ENCODE measurements at places on chromosomes 7 and 10.

GRCh38 chr10:101778781-101779543 is 3.0 kb upstream of the FGF8 start:
- DNase-seq = no peak

DNA sequence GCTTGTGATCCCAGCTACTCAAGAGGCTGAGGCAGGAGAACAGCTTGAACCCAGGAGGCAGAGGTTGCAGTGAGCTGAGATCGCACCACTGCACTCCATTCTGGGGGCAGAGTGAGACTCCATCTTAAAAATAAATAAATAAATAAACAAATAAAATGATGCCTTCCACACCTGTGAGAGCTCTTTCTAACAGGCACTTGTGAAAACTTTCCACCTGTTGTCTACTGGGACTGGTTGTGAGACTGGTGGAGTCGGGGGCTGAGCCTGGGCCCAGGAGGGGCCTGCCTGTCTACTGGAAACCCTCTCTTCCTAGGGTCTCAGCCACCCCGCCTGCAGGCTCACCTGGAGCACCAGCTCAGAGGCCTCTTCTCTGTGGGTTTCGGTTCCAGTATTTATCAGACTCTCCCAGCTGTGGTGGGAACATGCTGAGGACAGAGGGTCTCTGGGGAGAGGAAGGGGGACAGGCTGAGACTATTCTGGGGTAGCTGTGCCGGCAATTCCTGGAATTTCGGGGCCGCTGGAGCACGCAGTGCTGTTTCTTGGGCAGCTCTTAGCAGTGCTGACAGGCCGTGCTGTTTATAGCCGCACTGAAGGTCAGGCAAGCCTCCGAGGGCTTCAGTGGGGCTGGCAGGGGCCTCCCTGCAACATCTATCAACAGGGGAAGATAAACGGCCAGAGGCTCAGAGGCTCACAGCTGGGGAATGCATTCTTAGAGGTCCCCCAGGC is 3.8 kb downstream of the LDB3 start:
- no peak for DNase-seq

DNA sequence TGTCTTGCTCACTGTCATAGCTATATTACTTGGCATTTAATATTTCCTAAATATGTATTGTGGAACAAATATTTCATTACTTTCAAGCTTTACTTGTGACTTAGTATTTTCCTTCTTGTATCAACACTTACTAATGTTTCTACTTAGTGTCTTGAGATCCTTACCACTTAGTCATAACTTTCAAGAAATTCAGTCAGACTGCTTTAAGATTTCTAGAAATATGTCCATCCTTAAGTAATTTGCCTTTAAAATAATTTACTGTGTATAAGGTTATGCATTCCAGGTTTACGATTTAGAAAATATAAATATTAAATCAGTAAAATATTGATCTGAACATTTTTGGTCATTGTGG is 87.3 kb upstream of the CSTF2T start:
- DNase-seq = no peak

DNA sequence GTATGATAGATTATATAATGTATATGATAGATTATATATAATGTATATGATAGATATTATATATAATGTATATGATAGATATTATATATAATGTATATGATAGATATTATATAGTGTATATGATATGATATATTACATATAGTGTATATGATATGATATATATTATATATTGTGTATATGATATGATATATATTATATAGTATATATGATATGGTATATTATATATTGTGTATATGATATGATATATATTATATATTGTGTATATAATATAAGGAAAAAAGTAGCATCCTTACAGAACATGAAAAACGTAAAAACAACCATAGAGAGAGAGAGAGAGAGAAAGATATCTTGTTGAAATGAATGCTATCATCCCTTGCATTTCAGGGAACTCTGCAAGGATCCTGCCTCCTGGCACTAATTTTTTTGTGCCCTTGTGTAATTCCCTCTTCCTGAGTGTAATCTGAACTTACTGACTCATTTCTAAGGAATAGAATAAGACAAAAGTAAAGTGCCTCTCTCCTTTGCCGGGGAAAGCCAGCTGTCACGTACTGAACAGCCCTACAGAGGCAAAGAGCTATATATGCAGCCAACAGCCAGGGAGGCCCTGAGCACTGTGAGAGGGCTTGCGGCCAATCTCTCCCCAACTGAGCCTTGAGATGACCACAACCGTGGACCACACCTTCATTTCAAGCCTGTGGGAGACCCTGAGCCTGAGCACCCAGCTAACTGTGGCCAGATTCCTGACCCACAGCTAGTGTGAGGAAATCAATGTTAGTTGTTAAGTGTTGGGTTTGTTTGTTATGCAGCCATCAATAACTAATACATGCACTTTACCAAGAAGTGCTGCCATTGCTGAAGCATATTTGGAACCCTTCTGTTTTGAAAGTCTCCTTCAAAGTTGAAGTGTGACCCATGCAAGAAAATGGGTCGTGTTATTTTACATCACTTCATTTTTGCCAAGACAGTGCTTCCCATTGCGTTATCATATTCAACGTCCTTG is 61.1 kb upstream of the EZH2 start:
- no peak for DNase-seq

DNA sequence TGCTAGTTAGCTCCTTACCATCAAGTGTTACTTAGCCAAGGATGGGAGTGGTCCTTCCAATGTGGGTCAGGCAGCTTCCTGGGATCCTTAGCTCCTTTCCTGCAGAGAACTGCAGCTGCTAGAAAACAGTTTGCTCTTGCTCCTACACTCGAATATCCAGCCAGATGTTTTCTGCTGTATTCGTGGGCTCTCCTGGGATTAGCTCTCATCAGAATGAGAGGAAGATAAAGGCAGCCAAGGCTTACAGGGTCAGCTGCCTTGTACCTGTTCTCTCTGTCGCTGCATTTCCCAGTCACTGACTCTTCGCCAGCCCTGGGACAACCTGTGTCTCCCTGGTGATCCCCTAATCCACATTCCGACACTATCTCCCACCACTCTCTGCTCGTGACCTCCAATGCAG is 29.0 kb downstream of the NEUROD6 start:
- DNase-seq = no peak

DNA sequence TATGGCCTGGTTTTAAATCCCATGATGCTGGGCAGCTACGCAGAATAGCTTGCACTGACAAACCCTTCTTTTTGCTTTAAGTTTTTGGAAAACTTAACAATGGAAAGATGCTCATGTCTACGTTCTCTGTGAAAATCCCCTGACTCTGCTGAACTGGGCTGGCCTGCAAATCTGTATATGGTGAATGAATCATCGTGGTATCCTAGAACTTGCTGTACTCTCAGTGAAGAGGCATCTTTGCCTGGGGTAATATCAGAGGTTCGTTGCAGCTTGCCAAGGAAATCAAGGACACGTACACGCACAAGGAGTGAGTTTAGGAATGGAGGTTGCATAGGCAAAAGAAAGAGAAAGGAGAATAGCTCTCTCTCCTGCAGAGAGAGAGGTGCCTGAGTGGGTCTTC is 382.0 kb upstream of the ADARB2 start:
- no peak for DNase-seq

- no peak for DNase-seq
Measured at GRCh38 chr10:76178532-76179292, 747.3 kb downstream of the LRMDA start.

GRCh38 chr7:15601175-15601574 is 39.4 kb upstream of the AGMO start:
- no peak for DNase-seq

GRCh38 chr7:152894295-152895170 is 135.0 kb downstream of the ACTR3B start:
- no peak for DNase-seq

GRCh38 chr7:7228967-7229366 is 46.6 kb downstream of the C1GALT1 start:
- no peak for DNase-seq

DNA sequence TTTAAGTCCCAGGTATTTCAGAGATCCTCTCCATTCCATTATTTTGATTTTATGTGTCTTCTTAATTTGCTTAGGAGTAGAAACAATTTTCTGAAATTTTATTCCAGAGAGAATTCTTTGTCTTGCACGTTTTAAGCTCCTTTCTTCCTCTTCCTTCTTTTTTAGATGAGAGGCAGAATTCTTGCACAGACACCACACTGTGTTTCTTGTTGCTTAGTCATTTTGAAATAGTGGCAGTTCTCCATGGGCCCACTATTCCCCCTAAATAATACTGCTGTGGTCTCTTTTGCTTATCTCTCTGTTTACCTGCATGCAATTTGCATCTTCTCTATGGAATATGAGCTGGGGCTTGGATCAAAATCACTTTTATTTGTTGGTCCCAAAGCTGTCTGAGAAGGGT is 54.3 kb upstream of the WAC start:
- no peak for DNase-seq

- DNase-seq = no peak
Measured at GRCh38 chr10:100565206-100565985, 29.7 kb downstream of the HIF1AN start.

GRCh38 chr7:123999703-124000102 is 33.2 kb downstream of the TMEM229A start:
- no peak for DNase-seq

DNA sequence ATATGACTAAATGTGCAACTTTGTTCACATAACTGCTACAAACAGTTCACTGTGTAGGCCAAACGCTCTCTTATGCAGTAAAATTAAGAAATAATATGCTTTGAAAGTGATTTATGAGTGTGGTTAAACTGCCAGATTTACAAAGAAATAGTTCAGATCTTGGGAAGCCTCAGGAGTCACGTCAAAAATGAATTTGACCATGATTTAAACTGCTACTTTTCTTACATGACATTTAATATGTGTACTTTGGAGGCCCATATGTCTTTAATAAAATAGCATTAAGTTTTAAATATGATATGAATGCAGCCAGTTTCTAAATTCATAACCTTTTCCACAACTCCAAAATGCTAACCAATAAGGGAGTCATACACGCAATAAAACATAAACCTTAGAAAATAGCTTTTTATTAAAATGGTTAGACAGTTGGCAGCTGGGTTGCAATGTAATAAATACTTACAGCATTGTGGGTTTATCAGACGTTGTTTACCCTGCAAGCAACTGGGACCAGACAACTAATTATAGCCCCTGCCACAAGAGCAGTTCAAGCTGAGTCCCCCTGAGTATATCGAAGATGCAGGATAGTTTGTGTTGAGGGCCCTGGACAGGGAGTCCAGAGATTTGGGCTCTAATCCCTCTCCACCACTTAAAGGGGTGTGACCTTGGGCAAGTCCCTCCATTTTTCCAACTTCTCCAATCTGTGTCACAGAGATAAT is 640.4 kb downstream of the LRMDA start:
- no peak for DNase-seq

DNA sequence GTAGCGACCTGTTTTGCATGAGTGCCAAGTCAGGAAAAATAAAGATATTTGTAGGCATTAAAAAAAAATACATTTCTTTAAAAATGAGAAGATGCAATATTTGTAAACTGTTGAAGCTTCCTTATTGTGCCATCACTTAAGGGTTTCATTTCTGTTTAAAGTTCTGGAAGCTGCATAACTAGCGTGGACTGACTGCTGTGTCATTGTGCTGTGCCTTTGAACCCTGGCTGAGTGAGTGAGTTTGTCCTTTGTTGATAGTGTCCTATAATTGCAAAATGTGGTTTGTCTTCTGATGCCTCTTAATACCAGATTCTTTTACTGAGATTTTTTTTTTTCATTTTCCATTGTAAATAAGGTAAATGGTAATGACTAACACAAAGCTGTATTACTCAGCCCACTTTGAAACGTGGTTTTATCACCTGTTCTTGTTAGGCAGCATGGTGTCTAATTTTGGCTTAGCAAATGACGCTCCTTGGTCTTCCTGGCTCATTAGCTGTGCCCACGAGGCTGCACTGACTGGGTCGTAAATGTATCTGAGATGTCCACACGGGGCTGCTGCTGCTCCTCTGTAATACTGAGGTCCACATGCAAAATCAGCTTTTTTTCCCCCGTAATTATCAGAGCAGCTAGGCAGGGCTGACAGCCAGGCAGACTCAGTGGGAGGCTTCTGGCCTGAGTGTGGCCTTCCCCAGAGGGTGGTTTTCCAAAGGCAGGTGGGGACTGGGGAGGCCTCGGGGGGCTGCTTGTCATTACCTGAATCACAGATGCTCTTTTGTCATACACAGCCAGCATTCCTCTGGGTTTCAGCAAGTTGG is 14.8 kb downstream of the ZSCAN25 start:
- no peak for DNase-seq

DNA sequence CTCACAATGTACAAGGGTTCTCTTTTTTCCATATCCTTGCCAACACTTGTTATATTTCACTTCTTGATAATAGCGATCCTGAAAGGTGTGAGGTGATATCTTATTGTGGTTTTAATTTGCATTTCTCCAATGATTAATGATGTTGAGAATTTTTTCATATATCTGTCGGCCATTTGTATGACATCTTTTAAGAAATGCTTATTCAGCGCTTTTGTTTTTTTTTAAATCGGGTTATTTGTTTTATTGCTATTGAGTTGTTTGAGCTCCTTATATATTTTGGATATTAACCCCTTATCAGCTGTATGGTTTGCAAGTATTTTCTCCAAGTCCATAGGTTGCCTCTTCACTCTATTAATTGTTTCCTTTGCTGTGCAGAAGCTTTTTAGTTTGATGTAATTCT is 218.8 kb downstream of the MTERF1 start:
- no peak for DNase-seq

- DNase-seq = no peak
Measured at GRCh38 chr10:26314265-26315013, 97.9 kb downstream of the GAD2 start.

DNA sequence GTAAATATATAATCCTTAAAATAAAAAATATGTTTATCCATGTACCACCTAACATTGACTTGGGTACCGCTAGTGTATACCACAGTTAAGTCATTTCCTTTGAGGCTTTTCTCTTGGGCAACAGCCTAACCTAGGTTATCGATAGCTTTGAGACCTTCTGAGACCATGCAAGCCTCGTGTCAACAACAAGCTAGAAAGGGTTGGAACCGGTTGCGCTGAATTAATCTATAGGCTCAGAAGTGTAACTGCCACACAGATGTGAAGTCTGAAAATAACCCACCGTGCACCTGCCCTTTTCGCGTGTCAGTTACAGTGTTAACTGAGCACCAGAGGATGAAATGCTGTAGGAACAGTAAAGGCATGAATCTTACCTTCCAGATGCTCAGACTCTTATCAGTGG is 59.8 kb downstream of the ARID5B start:
- no peak for DNase-seq

- DNase-seq = no peak
Measured at GRCh38 chr10:10477844-10478243, 539.8 kb upstream of the CELF2 start.

- no peak for DNase-seq
Measured at GRCh38 chr10:23754179-23754578, 315.3 kb downstream of the OTUD1 start.

GRCh38 chr10:123548770-123549169 is 117.4 kb upstream of the GPR26 start:
- no peak for DNase-seq

GRCh38 chr7:116495736-116496135 is 3.8 kb upstream of the CAV2 start:
- DNase-seq = no peak

DNA sequence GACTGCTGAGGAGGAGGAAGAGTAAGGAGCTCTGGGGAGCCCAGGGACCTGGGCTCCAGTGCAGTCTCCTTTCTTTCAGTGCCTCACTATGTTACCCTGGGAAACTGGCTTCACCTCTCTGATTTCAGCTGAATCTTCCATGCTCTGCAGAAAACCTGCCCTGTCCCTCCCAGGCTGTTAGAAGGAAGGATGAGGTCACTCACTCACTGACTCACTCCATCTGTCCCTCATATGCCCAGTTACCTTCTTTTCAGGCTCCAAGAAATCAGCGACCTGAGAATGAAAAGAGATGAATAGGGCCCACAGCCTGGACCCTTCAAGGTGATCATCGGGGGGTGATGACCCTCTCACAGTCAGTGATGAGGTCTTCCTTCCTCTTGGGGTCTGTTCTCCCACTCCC is 481 bp downstream of the SFTPA2 start:
- DNase-seq = no peak
